ENCODE measurements at places on chromosomes 7 and 10.

DNA sequence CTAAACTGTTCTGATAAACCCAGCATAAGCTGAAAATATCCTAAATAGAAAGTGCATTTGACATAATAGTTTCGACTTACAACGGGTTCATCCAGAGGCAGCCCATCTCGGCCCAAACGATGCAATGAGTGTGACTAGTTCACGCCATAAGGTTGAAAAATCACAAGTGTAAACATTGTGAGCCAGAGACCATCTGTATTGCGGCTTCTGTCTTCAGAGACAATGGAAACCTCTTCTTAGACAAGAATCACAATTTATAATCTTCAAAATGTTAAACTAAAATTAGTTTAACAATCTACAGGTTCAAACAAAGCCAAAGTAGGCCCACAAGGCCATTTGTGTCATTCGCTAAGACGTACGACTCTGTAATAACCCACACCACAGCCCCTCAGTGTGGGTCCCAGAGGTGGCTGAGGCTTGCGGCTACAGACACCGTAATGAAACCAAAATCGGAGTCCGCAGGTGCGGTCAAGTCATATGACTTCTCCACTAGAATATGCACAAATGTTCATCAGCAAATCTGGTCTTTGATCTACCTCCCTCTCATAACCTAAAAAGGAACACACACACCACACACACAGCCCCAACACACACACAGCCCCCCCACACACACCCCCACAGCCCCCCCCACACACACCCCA, 81.8 kb downstream of the DIP2C start:
- DNase-seq = no peak

DNA sequence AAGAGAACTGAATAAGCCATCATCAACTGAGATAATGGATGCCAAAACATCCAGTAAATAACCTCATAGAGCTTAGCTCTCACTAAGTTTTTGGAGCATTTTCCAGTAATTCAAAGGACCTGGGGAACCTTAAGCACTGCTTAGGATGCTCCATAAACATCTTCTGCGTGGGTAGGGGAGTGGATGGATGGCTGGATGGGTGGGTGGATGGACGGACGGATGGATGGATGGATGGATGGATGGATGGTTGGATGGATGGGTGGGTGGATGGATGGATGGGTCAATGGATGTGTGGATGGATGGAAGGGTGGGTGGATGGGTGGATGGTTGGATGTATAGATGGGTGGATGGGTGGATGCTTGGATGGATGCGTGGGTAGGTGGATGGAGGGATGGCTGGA, 9.0 kb downstream of the CYP2E1 start:
- DNase-seq = no peak

- no peak for DNase-seq
These were observed 10.9 kb upstream of the PAX2 start for GRCh38 chr10:100734295-100735086.

DNA sequence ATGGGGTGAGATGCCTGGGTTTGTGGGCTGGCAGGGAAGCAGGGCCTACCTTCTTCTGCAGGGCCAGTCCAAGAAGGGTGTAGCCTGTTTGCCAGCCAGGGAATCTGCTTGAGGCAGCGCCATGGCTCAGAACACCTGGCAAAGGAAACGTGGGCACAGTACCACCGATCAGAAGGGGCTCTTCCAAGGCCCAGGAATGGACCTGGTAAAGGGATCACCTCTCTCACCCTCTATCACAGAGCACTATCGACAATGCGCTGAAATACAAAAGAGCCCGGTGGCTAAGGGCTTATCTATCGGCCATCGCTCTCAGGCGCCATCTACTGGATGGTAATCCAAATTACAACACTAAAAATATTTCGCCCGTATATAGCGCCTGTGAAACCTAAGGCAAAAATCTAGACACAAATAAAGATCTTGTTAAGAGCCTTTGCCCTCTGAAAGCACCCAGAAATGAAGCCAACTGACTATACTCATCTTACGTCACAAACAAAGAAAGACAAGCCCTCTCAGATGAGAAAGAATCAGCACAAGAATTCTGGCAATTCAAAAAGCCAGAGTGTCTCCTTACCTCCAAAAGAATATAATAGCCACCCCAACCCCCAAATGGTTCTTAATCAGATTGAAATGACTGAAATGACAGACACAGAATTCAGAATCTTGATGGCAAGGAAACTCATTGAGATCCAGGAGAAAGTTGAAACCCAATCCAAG, 217.8 kb upstream of the HPS1 start:
- no peak for DNase-seq

- no peak for DNase-seq
These were observed 38.9 kb downstream of the POU6F2 start for GRCh38 chr7:39016609-39017008.

- DNase-seq = peak; percentile 14
These were observed 15.6 kb downstream of the RHEB start for GRCh38 chr7:151503902-151504714.

DNA sequence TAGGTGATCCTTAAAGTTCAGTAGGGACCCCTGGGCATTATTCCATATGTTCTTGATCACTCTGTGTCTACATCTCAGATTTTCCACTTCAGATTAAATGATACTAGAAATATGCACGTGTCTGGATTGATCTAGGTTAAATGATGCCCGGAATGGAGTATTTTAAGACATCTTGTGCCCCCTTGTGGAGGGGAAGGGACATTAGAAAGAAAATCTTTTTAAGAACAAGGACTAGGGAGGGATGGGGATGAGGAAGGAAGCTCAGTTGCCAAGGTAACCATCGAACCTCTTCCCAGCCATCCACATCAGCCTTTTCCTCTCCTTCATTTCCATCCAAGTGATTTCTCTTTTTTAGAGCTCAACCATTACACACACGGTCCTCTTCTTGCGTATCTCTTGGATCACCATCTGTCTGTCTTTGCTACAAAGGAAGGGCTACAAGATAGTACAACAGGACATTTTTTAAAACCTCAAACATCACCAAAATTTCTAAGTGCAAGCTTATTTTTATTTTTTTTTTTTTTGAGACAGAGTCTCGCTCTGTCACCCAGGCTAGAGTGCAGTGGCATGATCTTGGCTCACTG, 40.5 kb downstream of the PRSS2 start:
- no peak for DNase-seq

DNA sequence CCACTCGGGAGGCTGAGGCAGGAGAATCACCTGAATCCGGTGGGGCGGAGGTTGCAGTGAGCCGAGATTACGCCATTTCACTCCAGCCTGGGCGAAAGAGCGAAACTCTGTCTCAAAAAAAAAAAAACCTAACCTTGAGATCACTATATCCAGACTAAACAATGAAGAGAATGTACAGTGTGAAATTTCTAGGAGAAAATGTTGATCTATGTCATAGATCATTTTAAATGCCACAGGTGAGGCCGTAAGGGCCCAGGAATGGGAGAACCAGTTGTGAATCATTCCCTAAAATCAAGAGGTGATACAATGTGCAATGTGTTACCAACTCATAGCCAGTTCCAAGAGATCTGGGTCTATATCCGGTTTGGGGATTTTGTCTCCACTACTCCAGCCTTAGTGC, 158.0 kb downstream of the CACNB2 start:
- DNase-seq = no peak

- DNase-seq = no peak
These were observed 27.1 kb downstream of the PLA2G12B start for GRCh38 chr10:72927485-72927884.

GRCh38 chr10:4337563-4337962, 488.4 kb upstream of the AKR1E2 start:
- DNase-seq = no peak

GRCh38 chr10:61286686-61287085, 166.5 kb downstream of the TMEM26 start:
- no peak for DNase-seq

GRCh38 chr10:20608503-20608902, 288.6 kb downstream of the NEBL start:
- DNase-seq = no peak

DNA sequence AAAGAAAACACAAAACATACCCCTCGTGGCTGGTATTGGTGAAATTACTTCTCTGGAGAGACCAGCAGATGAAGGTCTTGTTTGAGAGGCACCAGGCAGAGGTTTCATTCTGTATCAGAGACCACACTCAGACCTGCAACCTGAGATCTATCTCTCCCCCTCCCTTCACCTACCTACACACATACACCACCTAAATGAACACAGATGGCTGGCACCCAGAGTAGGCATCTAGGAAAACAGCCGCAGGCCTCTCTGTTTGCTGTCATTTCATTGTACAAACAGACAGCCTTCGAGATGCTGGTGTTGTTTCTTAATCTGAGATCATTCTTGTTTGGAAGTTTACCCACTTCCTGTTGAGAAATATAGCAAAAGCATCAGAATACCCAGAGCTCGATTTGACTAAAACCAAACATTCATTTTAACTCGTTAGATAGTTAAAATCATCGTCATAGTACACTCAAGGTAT, 173.9 kb upstream of the SLC25A13 start:
- no peak for DNase-seq

DNA sequence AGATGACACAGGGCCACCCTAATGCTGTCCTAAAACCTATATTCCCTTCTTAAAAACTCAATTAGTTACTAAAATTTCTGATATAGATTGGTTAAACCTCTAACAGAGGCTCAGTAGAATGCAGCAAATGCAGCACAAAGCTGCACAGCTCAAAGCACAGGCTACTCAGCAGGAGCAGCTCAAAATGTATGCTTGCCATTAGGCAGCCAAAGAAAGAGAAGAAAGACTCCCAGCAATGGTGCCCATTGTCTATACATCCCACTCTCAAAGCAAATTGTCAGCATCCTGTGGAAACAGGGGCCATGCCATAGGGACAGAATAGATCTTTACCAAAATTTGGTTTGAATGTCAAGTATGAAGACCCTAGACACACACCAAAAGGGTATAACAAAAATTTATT, 73.5 kb downstream of the TFPI2 start:
- no peak for DNase-seq

DNA sequence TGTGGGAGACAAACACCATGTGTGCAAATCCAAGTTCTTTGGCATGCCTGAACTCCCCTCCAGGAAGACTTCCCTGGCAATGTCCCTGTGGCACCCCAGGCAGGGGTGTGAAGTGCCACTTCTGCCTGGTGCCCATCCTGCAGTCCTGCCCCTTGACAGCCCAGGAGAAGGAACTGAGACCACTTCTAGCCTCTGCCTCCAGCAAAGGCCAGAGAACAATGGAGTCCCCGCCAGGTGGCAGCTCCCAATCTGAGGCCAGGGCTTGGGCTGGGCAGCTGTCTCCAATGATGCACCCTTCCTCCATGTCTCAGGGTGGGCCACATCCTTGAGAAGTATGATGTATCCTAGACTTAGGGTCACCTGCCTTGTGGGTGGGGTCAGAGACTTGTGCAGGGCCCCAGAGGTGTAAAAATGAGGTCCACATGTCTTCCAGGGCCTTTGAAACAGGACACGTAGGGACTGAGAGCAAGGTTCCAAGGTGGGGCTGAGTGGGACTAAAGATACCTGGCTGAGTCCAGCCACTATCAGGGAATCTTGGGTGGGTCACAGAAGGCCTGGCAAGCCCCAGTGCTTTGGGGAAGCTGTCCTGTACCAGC, 5.5 kb downstream of the FXYD4 start:
- DNase-seq = no peak

- no peak for DNase-seq
These were observed 154.8 kb upstream of the PRSS58 start for GRCh38 chr7:142412551-142413193.

- DNase-seq = no peak
These were observed 150.4 kb upstream of the FEZF1 start for GRCh38 chr7:122454776-122455507.

DNA sequence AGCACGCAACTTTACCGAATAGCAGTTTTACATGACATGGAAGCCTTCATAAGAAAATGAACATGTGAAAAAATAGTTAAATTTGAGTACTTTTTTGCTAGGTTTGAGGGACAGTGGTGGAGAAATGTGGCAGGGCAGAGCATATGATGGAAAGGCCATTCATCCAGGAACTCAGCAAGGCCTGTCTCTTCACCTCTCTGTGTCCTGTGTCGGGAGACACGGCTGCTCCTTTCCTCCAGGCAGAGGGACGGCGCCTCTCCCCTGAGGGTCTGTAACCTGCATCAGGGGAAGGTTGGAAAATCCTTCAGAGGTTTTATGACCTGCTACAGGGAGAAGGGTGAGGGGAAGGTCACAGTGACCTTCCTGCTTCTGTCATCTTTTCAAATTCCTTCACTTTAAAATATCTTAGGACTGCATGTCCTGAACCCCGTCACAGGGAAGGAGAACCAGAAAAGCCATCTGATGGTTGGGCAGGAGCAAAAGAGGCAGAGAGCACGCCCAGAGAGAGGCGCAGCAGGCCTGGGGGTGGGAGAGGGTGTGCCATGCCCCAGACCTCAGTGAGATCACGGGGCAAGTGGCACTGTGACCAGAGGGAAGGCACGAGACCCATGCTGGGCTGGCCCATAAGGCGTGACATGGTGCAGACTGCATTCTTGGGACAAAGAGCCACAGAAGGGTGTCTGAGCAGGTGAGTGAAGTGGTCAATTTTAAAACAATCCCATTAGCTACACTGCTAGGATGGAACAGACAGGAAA, 44.0 kb downstream of the GSDME start:
- DNase-seq = no peak

- peak; percentile 6 for DNase-seq
These were observed 139.0 kb downstream of the TACC2 start for GRCh38 chr10:122127943-122128342.

DNA sequence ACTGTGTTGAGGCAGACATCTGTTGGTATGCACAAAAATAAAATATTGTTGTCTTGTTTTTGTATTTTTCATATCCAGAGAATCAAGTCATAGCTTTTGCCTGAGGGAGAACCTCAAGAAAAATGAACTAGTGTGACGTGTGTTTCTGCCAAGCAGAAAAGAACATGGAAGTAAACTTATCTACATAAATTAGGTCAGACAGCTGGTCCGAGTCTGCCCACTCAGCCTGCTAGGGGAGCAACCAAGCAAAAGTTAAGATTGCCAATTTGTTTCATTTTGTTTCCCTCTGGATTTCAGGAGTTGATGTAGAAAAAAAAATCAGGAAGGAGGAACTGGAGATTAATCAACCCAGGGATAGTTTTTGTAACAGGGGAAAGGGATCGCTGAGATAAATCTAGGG, 572.4 kb upstream of the LRRTM3 start:
- no peak for DNase-seq
